ENCODE measurements at places on chromosomes 5 and 9. TPM values are rescaled to one million over a fixed set of nuclear protein-coding genes. Genes with fewer than 3 reads are reported as not detected.

DNA sequence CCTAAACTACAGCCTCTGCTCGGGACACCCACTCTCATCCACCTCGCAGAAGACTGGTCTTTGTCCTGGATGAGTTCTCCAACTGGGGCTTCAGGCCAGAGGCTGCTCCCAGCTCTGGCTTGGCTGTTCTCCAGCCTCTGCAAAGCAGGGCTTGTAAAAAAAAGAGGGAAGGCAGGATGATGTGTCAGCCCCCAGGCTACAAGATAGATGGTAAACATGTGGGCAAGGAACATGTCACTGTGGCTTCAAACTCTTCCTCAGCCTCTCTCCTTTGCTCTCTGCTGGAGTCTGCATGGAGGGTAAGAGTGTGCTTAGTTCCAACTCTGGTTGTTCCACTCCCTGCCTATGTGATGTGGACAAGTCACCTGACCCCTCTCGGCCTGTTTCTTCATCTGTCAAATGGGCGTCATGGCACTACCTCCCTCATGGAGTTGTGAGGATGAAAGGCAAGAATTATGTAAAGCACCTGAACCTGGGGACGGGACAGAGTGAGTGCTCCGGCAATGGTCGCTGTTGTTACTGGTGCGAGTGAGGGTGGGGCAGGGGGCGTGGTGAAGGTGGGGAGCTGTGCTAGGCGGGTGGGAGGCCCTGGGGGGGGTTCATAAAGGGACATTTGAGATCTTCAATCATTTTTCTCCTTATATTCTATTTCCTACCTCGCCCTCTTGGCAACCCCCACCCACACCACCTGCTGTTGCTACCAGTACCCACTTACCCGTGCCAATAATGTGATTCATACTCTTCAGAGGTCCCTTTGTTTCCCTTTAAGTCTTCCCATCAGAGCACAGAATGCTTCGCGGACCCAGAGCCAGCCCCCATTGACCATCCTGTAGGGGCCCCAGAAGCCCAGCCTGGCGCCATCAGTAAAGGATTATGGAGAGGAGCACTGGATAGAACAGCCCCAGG lies 6.8 kb upstream of the ZNF79 start:
- no peak overlapping the region for H3K27ac ChIP-seq
- H3K4me1 ChIP-seq: peaks cover 7% of the 10 kb centered on the region
- no peak overlapping the region for H3K4me3 ChIP-seq
- no peaks in the 10 kb centered on the region for H3K36me3 ChIP-seq

- H3K4me1 ChIP-seq: peaks cover 8% of the 10 kb centered on the region
- H3K4me3 ChIP-seq: no peak overlapping the region
- H3K27ac ChIP-seq: no peak overlapping the region
- no peaks in the 10 kb centered on the region for H3K27me3 ChIP-seq
These were observed 68.7 kb downstream of the PCDH1 start for GRCh38 chr5:141809380-141810096.

DNA sequence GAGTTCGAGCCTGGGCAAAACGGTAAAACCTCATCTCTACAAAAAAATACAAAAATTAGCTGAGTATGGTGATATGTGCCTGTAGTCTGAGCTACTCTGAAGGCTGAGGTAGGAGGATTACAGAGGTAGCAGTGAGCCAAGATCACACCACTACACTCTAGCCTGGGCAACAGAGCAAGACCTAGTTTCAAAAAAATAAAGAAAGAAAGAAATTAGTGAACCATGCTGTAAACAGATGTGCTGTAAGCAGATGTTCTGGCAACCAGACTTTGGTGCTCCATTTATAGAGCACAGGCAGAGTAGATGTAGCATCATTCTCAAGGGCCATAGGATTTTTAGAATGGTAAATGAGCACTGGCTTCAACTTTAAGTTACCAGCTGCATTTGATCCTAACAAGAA lies 115.4 kb downstream of the ST8SIA4 start:
- no peaks in the 10 kb centered on the region for H3K36me3 ChIP-seq
- H3K4me1 ChIP-seq: peaks cover 14% of the 10 kb centered on the region
- no peak overlapping the region for H3K27ac ChIP-seq
- DNase-seq: no peak

- no peaks in the 10 kb centered on the region for H3K36me3 ChIP-seq
- peaks cover 38% of the 10 kb centered on the region for H3K4me1 ChIP-seq
- peaks cover 7% of the 10 kb centered on the region for H3K27me3 ChIP-seq
- peak overlapping the region; percentile 84 for H3K4me3 ChIP-seq
- peak; percentile 32 for DNase-seq
These were observed 157.5 kb upstream of the SHB start for GRCh38 chr9:38226491-38226951.

DNA sequence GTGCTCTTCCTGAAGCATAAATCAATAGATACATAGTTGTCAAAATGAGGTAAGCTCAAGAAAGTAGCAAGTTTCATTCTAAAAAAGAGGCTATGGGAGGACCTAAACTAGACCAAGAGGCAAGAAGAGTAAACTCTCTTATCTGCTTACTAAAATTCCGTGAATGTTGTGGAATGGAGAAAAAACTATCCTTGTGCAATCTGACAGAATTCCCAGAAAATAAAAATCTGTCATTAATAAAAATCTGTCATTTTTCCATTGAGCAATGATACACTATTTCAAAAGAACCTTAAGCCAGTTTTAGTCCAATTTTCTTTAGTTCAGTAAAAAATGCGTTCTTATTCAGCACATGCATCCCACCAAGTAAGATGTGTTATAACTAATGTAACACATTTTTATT lies 15.9 kb upstream of the FANCC start:
- no peaks in the 10 kb centered on the region for H3K4me1 ChIP-seq
- H3K27me3 ChIP-seq: peaks cover 2% of the 10 kb centered on the region
- H3K27ac ChIP-seq: no peak overlapping the region
- no peak for DNase-seq
- peaks cover 3% of the 10 kb centered on the region for H3K36me3 ChIP-seq

The CBY3 gene
- total RNA-seq: not detected

The SH2D3C gene
- total RNA-seq: 71.7 TPM

- H3K27me3 ChIP-seq: no peaks in the 10 kb centered on the region
- DNase-seq: no peak
- H3K4me1 ChIP-seq: peaks cover 4% of the 10 kb centered on the region
- no peaks in the 10 kb centered on the region for H3K36me3 ChIP-seq
- H3K4me3 ChIP-seq: no peak overlapping the region
- H3K27ac ChIP-seq: no peak overlapping the region
These were observed 63.1 kb downstream of the UGCG start for GRCh38 chr9:111959468-111960359.

GRCh38 chr5:171846323-171846722 lies 60.7 kb downstream of the SMIM23 start:
- H3K27me3 ChIP-seq: peaks cover 7% of the 10 kb centered on the region
- H3K36me3 ChIP-seq: no peaks in the 10 kb centered on the region
- peaks cover 13% of the 10 kb centered on the region for H3K4me1 ChIP-seq
- DNase-seq: no peak
- H3K27ac ChIP-seq: no peak overlapping the region

DNA sequence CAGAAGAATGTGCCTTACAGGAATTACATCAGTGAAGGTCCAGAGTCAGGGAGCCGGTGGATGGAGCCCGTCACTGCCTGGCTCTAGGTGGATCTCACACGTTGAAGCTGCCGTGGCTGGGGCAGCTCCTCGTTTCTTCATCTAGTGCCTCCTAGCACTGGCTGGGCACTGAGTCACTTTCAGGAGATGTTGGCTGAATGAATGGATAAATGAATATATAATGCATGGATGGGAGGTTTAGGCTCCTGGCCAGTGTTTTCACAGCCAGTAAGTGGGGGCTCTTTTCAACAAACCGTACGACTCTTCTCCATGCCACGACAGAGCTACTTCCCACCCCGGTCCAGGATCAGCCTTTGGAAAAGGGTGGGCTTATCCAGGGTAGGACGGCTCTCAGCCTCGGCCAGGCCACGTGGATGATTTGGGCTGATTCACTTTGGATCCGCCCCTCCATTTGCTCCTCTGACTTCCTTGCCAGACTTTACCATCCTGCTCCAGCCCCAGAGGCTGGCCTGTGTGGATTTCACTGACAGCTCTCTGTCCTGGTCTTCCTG lies 1.3 kb upstream of the SH3PXD2B start:
- peaks cover 19% of the 10 kb centered on the region for H3K27me3 ChIP-seq
- no peaks in the 10 kb centered on the region for H3K36me3 ChIP-seq
- peak overlapping the region; percentile 91 for H3K4me3 ChIP-seq
- H3K4me1 ChIP-seq: peaks cover 51% of the 10 kb centered on the region
- H3K27ac ChIP-seq: no peak overlapping the region

The BAAT gene
- 0.54 TPM for total RNA-seq

The HAND1 gene
- 0.47 TPM for total RNA-seq

GRCh38 chr9:136840140-136840876 lies 2.0 kb upstream of the AJM1 start:
- DNase-seq: no peak
- H3K4me3 ChIP-seq: peak overlapping the region; percentile 47
- H3K36me3 ChIP-seq: no peaks in the 10 kb centered on the region
- peaks cover 9% of the 10 kb centered on the region for H3K27me3 ChIP-seq
- peak overlapping the region; percentile 83 for H3K27ac ChIP-seq

The FAM78A gene
- 14.9 TPM for total RNA-seq

GRCh38 chr9:27078685-27079084 lies 30.3 kb upstream of the TEK start:
- H3K27me3 ChIP-seq: no peaks in the 10 kb centered on the region
- H3K4me1 ChIP-seq: no peaks in the 10 kb centered on the region
- no peak overlapping the region for H3K4me3 ChIP-seq
- DNase-seq: no peak
- H3K27ac ChIP-seq: no peak overlapping the region

DNA sequence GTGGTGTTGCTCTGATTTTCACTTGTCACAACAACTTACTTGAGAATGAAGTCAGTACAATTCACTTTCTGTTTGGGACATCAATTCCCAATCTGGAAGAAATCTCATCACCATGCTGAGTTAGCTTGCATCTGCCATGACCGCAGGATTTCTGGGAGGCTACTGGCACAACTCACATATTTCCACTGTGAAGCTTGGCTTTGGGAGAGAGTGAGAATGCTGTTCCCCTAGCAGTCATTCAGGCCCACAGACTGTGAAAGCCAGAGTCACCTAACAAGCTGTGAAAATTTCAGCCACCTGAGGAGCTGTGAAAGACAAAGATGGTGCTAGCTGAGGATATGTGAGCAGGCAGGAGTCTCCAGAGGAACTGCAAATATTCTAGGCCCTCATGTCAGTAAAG lies 365.2 kb upstream of the TUSC1 start:
- no peaks in the 10 kb centered on the region for H3K27me3 ChIP-seq
- no peak for DNase-seq
- peaks cover 5% of the 10 kb centered on the region for H3K36me3 ChIP-seq
- no peak overlapping the region for H3K27ac ChIP-seq

The SLC6A7 gene
- total RNA-seq: not detected

GRCh38 chr5:113950186-113950585 lies 411.7 kb upstream of the KCNN2 start:
- H3K4me3 ChIP-seq: no peak overlapping the region
- no peaks in the 10 kb centered on the region for H3K27me3 ChIP-seq
- no peak for DNase-seq
- H3K27ac ChIP-seq: no peak overlapping the region

The GABRA1 gene
- total RNA-seq: not detected

DNA sequence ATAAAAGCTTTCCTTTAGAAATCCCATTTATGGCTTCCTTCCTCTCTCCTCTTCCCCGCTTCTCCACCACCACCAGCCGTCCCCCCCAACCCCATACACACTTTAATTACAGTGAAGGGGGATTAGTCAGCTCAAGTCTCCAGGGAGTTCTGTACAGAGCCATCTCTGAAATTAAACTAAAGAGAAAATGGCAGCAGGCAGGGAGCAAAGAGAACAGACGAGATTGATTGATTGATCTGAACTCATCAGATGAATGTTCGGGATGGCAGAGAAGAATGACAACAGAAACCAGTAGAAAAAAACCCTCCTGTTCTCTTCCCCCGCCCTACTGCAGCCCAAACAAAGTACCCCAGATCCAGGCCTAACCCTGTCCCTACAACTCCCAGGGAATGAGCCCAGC lies 241.7 kb upstream of the PANK3 start:
- peaks cover 12% of the 10 kb centered on the region for H3K36me3 ChIP-seq
- H3K27me3 ChIP-seq: no peaks in the 10 kb centered on the region
- DNase-seq: no peak
- H3K4me3 ChIP-seq: peak overlapping the region; percentile 40
- peak overlapping the region; percentile 91 for H3K27ac ChIP-seq
- H3K4me1 ChIP-seq: peaks cover 37% of the 10 kb centered on the region

GRCh38 chr5:72648480-72648879 lies 141.3 kb upstream of the ZNF366 start:
- H3K4me1 ChIP-seq: peaks cover 44% of the 10 kb centered on the region
- no peak for DNase-seq
- no peak overlapping the region for H3K27ac ChIP-seq
- no peaks in the 10 kb centered on the region for H3K27me3 ChIP-seq
- H3K4me3 ChIP-seq: no peak overlapping the region
- H3K36me3 ChIP-seq: no peaks in the 10 kb centered on the region
